Activated T-cell treated with anti-CD3 and anti-CD28 coated beads, Interleukin-2, amount 50 U/mL, for 4 hours (primary cell): ENCODE measurements at places on chromosomes 4 and X.

DNA sequence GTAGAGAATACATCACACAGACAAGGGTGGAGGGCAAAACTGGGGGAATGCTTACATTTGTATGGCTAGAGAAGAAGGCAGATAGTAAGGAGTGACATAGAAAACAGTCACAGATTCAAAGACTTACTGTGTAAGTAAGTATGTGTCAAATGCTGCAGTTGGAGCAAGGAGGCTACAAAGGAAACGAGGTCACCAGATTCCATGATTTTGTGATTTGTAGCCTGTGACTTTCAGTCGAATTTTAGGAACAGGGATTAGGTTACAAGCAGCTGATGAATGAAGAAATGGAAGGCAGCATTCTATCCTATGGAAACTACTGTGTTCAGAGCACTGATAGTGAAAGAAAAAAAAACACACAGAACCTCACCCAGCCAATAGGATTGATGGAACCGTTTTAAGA is 407.9 kb downstream of the IL15 start:
- DNase-seq: no peak

DNA sequence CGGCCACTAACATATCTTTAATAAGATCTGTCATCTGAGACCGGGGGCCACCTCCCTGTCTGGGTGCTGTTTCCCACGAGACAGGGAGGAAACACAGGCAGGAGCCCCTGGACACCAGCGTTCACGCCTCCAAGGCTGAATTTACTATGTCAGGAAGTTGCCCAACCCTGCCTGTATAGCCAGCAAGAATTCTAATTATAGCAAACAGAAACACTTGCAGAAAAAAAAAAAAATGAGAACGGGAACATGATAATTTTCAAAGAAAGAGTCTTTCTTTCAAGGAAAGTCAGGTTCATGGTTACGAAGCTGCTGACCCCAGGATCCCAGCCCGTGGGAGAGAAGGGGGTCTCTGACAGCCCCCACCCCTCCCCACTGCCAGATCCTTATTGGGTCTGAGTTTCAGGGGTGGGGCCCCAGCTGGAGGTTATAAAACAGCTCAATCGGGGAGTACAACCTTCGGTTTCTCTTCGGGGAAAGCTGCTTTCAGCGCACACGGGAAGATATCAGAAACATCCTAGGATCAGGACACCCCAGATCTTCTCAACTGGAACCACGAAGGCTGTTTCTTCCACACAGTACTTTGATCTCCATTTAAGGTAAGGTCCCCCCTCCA is at the start of gene IL3RA:
TSS of gene IL3RA (plus strand) at position 455 of the 613 bp plus-strand sequence. CDS start 4,981 bp downstream, outside the sequence.
- no peak for DNase-seq

GRCh38 chrX:130878350-130879341 is 24.4 kb downstream of the ENOX2 start:
- DNase-seq: no peak

DNA sequence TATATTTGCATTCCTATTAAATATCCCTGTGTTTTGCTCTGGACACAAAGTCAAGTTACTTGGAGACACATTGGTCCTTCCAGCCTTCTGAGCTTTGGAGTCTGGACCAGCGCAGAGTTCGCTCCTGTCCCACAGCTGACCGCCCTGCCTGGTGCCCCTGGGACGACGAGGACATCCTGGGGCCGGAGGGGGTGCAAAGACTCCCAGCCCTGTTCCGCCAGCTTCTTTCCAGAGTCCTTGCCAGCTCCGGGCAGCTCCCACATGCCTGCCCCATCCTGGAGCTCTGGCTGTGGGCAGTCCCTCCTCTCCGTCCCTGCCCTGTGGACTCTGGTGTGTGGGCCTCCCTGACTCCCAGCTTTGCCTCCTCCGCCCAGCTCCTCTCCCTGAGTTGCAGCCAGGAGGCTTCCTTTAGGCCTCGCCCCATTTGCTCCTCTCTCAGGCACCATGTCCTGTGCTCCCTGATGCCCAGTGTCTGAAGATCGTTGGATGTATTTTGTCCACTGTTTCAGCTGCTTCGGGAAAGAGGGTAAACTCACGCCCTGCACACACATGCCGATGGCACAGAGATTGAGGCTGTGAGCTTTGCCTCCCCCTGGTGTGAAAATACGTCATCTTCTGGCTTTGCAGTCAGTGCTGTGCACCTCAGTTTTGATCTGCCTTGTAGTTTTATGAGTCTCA is 4.9 kb upstream of the PCGF3 start:
- no peak for DNase-seq

- DNase-seq: no peak
Observed at GRCh38 chr4:87738483-87738882, 60.9 kb upstream of the IBSP start.

GRCh38 chr4:94947681-94948108 is 189.9 kb downstream of the BMPR1B start:
- no peak for DNase-seq

- DNase-seq: no peak
Observed at GRCh38 chr4:149765630-149766029, 50.0 kb downstream of the IQCM start.
